ENCODE measurements at places on chromosomes 7 and 10.

DNA sequence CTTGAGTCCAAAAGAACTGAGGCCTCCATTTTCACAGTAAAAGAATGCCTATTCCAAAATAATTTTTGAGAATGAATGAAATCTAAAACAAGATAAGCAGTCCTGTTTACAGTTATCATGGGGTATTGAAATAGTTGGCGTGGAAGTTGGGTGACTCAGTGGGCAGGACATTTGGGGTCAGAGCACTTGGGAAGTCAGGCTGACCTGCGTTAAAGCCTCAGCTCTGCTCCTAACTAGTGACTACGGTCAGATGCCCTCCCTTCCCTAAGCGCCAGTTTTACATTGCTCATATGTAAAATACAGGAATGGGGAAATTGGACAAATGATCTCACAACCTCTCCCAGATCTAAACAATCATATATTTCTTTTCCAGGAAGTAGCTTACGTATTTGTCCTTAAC is 2.3 kb upstream of the PAPSS2 start:
- no peak for DNase-seq

GRCh38 chr10:132702601-132703418 is 83.1 kb downstream of the NKX6-2 start:
- DNase-seq, result no peak

DNA sequence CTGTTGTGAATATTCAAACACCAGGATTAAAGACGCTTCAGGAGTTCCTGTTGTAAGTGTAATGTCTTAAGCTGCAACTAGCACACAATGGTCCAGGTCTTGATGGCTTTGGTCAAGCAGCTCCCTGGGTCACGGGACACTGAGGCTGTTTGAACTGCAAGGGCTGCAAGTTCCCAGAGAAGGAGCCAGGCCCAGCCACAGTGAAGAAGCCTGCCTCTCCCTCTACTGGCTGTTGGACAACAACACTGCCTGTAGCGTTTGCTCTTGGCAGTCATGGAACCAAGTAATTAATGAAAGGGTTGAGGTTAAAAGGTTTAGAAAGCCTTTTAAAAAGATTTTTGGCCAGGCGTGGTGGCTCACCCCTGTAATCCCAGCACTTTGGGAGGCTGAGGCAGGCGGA is 31.9 kb upstream of the GUSB start:
- no peak for DNase-seq

DNA sequence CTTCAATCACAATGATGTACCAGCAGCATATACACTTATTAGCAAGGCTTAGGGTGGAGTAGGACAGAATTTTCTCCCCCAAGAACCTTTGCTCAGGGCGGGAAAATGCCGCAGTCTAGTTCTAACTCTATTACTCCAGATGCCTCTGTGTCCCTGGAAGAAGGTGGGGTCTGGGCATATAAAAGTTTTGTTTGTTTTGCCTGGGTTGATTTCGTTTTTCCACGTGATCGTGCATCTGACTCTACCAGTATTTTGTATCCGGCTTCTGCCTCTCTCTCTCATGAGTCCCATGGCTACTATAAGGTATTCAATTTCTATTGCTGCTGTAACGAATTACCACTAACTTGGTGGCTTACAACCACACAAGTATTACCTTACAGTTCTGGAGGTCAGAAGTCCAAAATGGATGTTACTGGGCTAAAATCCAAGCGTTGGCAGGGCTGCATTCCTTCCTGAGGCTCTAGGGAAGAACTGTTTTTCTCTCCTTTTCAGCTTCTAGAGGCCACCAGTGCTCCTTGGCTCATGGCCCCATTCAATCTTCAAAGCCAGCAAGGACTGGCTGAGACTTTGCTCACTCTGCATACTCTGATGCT is 181.2 kb upstream of the PRSS58 start:
- DNase-seq, result no peak

DNA sequence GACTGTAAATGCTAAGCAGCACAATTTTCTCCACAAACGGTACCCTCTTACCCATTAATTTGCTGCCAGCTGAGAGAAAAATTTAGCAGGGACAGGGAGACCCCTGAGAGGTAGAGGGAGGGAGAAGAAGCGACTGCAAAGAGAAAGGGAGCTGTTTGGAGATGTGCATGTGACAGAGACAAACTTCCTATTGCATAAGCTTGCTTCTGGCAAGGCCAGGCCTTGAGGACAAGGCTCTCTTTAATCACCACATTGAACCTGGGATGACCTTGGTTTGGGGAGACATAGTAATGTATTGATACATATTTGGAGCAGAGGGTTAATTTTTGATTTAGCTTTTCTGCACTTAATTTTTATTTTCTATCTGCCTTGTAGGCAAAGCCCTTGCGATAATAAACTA is 31.1 kb upstream of the HIBADH start:
- DNase-seq, result no peak

- DNase-seq, result peak; percentile 33
Measured at GRCh38 chr10:110326351-110327032, 21.8 kb upstream of the SMNDC1 start.

GRCh38 chr7:136016649-136017395 is 39.7 kb upstream of the MTPN start:
- no peak for DNase-seq

DNA sequence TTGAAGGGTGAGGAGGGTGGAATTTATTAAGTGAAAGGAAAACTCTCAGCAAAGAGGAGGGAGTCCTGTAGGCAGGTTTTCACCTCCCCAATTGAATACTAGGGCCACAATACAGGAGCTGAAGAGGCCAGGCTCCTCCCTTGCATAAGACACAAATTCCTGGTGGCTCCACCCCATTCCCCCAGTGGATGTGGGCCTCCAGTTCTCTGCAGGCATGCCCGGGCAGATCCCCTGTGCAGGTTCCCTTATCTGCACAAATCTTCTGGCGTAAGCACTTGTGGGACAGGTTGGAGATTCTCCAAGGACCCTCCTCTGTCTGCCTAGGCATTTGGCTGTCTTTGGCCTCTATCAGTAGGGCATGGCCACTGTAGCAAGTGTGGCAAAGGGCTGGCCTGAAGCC is 847.1 kb upstream of the MBL2 start:
- no peak for DNase-seq

DNA sequence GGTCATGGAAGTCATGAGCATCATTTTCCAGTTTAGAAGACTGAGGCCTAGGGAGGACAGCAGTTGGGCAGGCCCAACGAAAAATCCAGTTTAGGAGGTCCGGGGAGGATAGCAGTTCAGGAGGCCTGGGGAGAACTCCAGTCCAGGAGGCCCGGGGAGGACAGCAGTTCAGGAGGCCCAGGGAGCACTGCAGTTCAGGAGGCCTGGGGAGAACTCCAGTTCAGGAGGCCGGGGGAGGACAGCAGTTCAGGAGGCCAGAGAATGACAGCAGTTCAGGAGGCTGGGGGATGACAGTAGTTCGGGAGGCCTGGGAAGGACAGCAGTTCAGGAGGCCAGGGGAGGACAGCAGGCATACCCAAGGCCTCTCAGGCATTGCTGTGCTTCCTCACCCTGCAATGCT is 453.4 kb downstream of the LRMDA start:
- no peak for DNase-seq

- DNase-seq, result no peak
Measured at GRCh38 chr10:34475274-34475646, 339.8 kb downstream of the PARD3 start.

- no peak for DNase-seq
Measured at GRCh38 chr7:87534072-87534471, 58.6 kb upstream of the ABCB4 start.

- DNase-seq, result no peak
Measured at GRCh38 chr10:86034710-86035109, 331.9 kb downstream of the GRID1 start.

DNA sequence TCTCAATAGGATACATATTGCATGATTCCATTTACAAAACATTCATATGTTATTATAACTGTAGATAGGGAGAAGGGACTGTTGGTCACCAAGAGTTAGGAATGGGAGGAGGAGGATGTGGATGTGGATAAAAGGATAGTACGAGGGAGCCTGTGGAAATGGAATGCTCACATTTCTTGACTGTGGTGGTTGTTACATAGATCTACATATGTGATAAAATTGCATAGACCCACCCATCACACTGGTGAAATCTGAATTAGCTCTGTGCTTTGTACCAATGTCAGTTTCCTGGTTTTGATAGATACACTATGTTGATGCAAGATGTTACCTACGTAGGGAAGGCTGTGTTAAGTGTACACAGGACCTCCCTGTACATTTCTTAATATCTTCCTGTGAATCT is 233.5 kb upstream of the MTPN start:
- DNase-seq, result no peak

- no peak for DNase-seq
Measured at GRCh38 chr10:78109210-78109609, 75.5 kb downstream of the RPS24 start.

GRCh38 chr7:17474724-17475344 is 176.4 kb downstream of the AHR start:
- DNase-seq, result no peak

DNA sequence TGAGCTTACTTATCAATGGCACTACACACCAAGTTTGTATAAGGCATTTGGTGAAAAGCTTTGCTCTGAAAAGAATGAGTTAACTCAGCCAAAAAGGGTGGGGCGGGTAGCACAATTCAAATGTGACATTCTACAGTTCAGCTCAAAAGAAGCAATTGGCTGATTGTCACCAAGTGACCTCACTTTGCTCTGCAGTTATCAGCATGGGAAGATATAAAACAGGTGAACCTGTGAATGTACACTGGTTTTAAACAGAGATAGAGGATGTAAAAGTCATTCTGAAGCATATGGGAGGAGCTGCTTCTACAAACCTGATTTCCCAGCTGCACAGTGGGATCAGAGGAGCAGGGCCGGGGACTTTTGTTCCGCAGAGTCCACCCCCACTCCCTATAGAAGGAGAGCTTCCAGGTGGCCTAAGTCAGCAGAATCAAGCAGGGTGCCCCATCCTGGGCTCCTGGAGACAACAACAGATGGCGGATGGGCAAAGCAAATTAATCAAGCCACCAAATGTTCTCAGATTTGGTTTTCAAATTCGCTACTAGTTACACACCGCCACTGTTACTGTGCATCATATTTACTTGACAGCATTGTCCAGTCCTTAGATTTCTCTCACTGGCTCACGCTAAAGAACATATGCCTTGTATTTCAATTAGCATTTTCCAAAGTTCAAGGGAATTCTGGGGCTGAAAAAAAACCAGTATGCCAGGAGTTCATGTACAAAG is 27.5 kb upstream of the NPVF start:
- DNase-seq, result no peak

DNA sequence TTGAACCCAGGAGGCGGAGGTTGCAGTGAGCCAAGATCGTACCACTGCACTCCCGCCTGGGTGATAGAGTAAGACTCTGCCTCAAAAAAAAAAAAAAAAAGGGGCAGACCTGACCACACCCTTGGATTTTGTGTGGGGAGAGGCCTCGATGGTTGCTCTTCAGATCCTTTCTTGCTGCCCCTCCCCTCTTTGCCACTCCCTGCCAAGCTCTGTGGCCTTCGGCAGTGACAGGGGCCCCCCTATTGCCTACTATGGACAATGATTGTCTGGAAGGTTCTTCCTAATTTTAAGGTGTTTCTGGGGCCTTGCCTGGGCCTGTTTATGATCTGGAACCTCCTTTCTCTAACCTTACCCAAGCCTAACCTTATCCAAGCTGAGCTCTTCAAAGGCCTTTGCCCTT is 795 bp downstream of the PRF1 start:
- no peak for DNase-seq

- no peak for DNase-seq
Measured at GRCh38 chr10:91033324-91033950, 112.5 kb upstream of the ANKRD1 start.

GRCh38 chr10:44385026-44385695 is at the start of gene CXCL12:
Gene CXCL12 (minus strand): TSS chr10:44385097. CDS start chr10:44385005, 92 bp downstream.
- DNase-seq, result no peak

DNA sequence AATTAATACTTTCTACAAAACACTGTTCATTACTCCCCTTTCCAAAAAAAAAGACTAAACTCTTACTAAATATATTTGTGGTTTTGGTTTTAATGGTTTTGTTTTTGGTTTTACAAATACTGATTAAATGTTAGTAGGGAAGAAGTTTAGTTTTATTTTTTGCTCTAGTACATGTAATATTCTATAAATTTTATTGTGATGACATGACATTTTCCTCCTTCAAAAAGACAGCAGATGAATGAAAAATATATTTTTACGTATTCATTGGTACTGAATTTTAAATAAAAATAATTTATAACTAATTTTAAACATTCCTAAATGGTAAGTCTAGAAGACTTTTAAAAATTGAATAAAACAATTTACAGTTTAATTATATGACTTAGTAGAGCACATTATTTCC is 512.9 kb downstream of the GFRA1 start:
- DNase-seq, result no peak

GRCh38 chr10:43193496-43194080 is 55.3 kb downstream of the CSGALNACT2 start:
- DNase-seq, result no peak
